Right lobe of liver (tissue), 6 donors: ENCODE measurements at places on chromosomes 13 and 19. TPM values are rescaled to one million over a fixed set of nuclear protein-coding genes. Genes with fewer than 3 reads are reported as not detected.

- no peak for DNase-seq
Observed at GRCh38 chr13:45104261-45104660, 16.0 kb upstream of the GTF2F2 start.

GRCh38 chr13:44508562-44509077, 67.5 kb downstream of the TSC22D1 start:
- DNase-seq, result no peak

Gene CYSLTR2
- 0.13 TPM for total RNA-seq

- no peak for DNase-seq
Observed at GRCh38 chr19:6813659-6814058, 41.2 kb downstream of the VAV1 start.

- DNase-seq, result no peak
Observed at GRCh38 chr13:113093580-113094409, 11.8 kb upstream of the F7 start.

Gene ERICH4
- total RNA-seq, result not detected

GRCh38 chr13:23754997-23755396, 134.2 kb downstream of the MIPEP start:
- DNase-seq, result no peak

Gene ZNF331
- total RNA-seq, result 5.8 TPM

DNA sequence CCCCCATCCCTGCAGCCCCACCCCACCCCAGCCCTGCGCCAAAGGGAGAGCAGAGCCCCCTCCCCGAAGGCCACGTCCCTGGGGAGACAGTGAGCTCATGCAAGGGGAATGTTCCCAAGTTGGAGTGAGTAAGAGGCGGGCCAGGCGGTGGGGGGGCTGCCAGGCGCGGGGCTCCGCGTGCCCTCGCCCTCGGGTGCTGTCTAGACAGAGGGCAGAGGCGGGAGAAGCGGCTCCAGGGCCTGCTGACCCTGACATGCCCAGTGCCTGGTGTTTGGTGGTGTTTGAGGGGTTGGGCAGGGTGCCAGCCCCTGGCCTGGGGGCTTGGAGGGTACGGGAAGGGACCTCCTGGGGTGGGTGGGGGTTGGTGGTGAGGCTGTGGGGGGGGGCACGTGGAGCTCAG, 1.0 kb downstream of the FSTL3 start:
- DNase-seq, result no peak

GRCh38 chr13:40814803-40815202, 25.4 kb downstream of the SLC25A15 start:
- DNase-seq, result no peak

GRCh38 chr13:34124666-34125306, 306.8 kb downstream of the RFC3 start:
- DNase-seq, result no peak

DNA sequence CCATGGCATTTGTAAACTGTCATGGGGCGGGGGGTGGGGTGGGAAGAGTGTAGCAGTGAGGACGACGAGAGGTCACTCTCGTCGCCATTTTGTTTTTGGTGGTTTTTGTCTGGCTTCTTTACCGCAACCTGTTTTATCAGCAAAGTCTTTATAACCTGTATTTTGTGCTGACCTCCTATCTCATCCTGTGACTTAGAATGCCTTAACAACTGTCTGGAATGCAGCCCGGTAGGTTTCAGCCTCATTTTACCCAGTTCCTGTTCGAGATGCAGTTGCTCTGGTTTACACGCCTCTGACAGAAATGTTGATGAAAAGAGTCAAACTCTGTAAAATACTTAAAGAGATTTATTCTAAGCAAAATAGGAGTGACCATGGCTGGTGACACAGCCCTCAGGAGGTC, 852.0 kb downstream of the DACH1 start:
- no peak for DNase-seq

DNA sequence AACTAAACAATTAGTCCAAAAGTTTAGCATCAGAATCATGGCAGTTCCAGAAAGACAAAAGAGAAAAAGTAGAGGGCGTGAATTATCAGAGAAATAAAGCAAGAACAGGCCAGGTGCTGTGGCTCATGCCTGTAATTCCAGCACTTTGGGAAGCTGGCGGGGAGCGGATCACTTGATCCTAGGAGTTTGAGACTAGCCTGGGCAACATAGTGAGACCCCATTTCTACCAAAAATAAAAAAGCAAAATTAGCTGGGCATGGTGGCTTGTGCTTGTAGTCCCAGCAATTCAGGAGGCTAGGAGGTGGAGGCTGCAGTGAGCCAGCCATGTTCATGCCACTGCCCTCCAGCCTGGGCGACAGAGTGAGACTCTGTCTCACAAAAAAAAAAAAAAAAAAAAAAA, 18.4 kb downstream of the ARL11 start:
- DNase-seq, result no peak

DNA sequence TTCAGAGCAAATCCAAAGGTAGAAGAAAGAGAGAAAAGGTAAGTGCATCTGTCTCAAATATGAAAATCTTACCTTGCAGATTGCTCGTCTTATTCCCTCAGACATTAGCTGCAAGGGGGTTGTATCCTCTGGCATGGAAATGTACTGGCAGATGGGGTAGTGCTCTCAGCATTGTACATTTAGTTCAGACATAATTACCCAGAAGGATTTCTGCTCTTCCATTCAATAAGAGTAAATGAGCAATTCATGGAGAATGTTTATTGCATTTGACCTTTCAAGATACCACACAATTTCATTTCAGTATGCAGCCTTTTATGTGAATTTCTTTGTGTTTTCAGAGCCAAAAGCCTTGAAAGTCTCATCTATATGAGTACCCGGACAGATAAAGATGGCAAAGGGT, 63.8 kb downstream of the SCEL start:
- DNase-seq, result no peak

DNA sequence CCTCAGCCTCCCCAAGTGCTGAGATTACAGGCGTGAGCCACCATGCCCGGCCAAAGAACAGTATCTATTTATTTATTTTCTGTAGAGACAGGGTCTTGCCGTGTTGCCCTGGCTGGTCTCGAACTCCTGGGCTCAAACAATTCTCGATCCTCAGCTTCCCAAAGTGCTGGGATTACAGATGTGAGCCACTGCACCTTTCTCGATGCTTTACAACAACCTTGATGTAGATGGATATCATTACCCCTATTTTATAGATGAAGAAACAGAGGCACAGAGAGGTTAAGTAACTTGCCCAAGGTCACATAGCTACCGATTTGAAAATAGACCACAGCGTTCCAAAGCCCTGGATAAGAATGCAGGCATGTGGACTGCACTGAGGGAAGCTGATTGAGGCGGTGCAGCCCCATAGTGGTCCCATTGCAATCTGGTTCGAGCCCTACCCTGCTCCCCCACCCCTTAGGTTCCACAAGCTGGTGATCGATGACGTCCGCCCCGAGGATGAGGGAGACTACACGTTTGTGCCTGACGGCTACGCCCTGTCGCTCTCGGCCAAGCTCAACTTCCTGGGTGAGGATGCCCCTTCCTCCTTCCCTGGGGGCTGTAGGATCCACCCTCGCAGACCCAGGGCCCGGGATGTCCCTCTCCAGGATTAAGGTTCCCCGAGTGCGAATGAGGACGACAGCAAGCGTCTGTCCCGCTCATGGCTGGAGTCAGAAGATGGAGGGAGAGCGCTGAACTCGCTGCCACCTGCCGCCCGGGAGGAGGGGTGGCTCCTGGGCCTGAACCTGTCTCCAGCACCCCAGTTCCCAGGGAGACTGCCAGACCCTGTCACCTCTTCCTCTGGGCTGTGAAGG, 17.9 kb downstream of the MYBPC2 start:
- no peak for DNase-seq

DNA sequence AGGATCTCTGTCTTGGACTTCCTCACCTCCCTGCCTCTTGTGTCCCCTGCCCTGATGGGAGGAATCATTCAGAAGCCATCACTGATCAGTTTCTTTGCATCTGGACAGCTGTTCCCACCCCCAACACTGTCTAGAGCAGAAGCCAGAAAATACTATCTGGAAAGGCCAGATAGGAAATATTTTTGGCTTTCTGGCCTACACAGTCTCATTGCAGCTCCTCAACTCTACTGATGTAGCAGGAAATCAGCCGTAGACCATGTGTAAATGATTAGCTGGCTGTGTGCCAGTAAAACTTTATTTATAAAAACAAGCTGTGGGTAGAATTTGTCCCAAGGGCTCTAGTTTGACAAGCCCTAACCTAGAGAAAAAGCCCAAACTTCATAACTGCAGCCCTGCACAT, 5.6 kb downstream of the SIGLEC7 start:
- DNase-seq, result no peak

GRCh38 chr13:32728327-32728726, 142.1 kb downstream of the PDS5B start:
- no peak for DNase-seq

- no peak for DNase-seq
Observed at GRCh38 chr19:45742969-45743368, 9.7 kb downstream of the MEIOSIN start.

Gene WDR83
- total RNA-seq, result 2.9 TPM

Gene PSG11
- total RNA-seq, result not detected

DNA sequence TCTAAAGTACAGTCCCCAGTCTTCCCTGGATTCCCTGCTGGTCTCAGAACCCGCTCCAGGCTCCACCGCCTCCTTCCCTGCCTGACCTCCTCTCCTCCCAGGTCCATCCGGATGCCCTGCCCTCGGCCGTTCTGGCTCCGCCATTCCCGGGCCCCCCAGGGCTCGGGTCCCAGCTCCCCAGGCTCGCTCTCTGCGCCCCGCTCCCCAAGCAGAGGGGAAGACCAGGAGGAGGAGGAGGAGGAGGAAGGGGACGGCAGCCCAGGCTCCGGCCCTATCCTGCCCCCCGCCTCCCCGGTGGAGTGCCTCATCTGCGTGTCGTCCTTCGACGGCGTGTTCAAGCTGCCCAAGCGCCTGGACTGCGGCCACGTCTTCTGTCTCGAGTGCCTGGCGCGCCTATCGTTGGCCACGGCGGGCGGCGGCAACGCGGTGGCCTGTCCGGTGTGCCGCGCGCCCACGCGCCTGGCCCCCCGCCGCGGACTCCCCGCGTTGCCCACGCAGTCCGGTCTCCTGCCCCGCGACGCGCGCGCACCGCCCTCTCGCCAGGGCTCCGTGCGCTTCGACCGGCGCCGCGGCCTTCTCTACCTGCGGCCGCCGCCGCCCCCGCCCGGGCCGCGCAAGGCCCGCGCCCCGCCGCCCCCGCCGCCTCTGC, 647 bp downstream of the RNF225 start:
- DNase-seq, result no peak

- DNase-seq, result no peak
Observed at GRCh38 chr19:17026706-17027534, at the start of gene CPAMD8. CPAMD8 (minus strand) TSS chr19:17026810; CDS start chr19:17026642, 168 bp downstream.

Gene OR7G3
- not detected for total RNA-seq

- DNase-seq, result no peak
Observed at GRCh38 chr13:93224535-93224934, 2.1 kb upstream of the GPC6 start.

GRCh38 chr13:58921129-58921528, 1242.6 kb downstream of the DIAPH3 start:
- DNase-seq, result no peak

DNA sequence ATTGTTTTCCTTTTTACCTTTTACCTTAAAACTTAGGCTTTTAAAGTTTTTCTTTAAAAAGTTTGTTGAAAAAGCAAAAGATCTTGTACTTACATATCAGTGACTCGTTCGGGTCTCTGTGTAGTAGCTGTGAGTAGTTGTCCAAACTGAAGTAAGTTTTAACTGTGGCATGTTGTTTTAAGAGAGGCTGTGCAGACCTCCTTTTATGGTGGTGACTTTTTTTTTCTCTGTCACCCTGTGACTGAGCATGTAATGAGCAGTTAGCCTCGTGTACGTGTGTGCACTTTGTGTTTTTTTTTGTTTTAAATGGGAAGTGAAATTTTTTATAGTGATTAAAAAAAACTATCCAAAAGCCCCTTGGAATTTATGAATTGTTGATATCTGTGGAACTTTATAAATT, at the start of gene GPR183:
Gene GPR183, minus strand, starts transcription at position 153 of the 400 bp plus-strand sequence. CDS start 11,254 bp downstream, outside the sequence.
- no peak for DNase-seq

Gene ZNF730
- total RNA-seq, result not detected

DNA sequence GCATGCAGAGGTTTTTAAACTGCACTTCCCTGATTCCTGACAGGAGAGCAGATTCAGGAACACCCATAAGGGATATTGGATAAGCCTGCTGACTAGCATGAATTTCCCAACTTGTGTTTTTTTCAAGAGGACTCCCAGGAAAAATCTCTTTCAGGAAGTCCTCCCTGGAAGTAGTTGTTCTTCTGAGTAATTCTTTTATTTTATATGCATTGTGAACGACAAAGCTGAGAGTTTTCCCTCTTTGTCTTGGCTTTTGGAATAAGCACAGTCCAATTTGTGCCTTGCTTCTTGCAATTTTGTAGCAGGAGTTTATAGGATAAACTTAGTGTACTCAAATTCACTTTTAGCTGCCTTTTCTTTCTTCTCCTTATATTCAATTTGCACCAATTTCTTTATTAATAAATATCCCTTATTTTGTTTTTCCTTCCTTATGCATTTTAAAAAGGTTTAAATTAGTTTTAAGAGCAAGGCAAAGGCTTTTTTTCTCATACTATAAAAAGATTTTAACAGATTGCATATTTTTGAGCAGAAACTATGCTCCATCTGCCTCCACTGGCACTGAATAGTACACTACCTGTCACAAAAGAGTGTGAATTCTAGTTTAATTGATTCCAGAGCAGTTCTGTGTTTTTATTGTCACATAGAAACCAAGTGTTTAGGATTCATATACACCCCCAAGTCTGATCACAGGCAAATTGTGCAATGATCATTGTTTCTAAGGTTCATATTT, 543.3 kb upstream of the SPRY2 start:
- no peak for DNase-seq

Gene PRSS57
- not detected for total RNA-seq

Gene ACER1
- not detected for total RNA-seq

DNA sequence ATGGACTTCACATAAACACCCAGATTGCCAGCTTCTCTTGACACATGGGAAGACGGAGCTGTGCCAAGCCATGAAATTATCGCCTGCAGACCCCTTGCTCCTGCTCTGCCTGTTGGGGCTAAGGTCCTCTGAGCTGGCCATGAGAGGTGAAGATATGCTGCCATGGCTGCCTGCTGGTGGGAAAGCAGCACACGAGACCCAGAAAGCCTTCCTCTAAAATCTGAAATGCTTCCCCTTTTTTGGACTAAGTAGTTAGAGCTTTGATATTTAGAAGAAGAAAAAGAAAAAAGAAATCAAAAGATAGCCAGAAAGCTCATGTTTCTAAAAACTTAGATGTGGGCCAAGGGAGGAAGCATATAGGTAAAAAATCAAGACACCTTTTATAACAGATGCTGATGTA, 11.2 kb downstream of the WDFY2 start:
- no peak for DNase-seq

DNA sequence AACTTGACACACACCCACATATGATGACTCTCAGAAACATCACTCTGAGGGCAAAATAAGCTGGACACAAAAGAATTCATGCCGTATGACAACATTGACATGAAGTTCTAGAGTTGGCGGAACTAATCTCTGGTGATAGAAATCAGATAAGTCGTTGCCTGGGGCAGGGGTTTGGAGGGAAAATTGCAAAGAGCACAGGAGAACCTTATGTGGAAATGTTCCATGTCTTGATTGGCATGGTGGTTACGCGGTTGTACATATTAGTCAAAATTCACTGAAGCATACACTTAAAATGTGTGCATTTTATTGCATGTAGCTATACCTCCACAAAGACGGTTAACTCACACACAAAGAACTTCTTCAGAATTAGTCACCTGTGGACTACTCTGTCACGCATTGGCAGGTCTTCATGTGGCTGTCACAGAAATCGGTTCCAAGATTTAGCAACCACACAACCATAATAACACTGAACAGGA, 137.8 kb upstream of the GJB6 start:
- DNase-seq, result no peak
